ENCODE measurements at places on chromosomes 3 and 15. TPM values are rescaled to one million over a fixed set of nuclear protein-coding genes. Genes with fewer than 3 reads are reported as not detected.

DNA sequence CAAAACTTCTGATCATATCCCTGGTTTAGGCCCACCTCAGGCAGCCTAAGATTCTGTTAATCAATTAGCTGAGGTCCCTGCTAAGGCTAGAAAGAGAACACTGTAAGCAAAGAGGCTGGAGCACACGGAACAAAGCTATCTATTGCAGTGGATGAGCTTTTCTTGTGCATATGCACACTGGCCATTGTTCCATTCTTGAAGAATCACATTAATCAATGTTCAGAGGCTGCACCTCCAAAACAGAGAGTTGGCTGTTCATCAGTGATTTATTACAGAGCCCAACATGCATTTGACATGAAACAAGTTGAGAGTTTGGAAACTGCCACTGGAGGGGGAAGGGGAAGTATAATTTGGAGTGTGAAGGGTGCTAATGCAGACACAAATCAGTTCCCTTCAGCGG lies 873.0 kb downstream of the ROBO1 start:
- no peak overlapping the region for H3K4me3 ChIP-seq
- no peaks in the 10 kb centered on the region for H3K36me3 ChIP-seq
- DNase-seq, result no peak
- no peak overlapping the region for H3K27ac ChIP-seq

GRCh38 chr3:171372694-171373093 lies 87.5 kb downstream of the TNIK start:
- H3K36me3 ChIP-seq, result no peaks in the 10 kb centered on the region
- H3K27ac ChIP-seq, result no peak overlapping the region
- H3K4me3 ChIP-seq, result no peak overlapping the region

- DNase-seq, result no peak
- no peaks in the 10 kb centered on the region for H3K27me3 ChIP-seq
- H3K27ac ChIP-seq, result no peak overlapping the region
- H3K4me3 ChIP-seq, result no peak overlapping the region
- no peaks in the 10 kb centered on the region for H3K36me3 ChIP-seq
Observed at GRCh38 chr3:19427422-19428149, 279.3 kb downstream of the KCNH8 start.

GRCh38 chr3:51703068-51703760 lies 3.7 kb upstream of the GRM2 start:
- no peak overlapping the region for H3K4me3 ChIP-seq
- no peak overlapping the region for H3K27ac ChIP-seq
- H3K36me3 ChIP-seq, result 0 out of 2 replicates have a peak, but pooled peaks cover 5% of the 10 kb centered on the region
- peaks cover 4% of the 10 kb centered on the region for H3K4me1 ChIP-seq

GPR87 gene
- 0.29 TPM for total RNA-seq

DNA sequence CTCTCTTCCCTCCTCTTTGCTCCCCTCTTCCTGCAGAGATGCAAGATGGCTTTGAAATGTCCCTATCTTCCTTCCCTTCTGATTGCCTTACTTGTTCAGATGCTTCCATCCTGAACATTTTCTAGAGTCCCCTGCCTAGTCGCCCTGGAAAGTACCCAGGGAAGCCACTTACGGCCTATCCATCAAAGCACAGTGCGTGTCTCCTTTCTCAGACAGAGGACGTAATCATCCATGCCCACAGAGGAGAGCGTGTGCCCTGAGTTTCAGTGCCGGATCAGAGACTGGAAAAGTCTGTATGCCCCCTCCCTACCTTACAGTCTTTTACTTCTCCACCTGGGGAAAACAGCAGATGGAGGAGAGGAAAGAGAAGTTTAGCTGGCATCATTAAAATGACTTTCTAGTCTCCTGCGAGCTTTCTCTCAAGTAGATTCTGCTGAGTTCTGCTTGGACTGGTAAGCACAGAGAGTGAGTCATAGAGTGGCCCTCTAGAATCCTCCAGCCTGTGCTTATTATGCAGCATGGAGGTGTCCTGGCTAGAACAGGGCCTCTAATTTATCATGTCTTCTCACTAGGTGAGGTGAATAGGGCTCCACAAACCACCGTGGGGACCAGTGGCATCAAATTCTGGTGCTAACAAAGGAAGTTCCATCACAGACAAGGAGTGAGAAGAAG lies 114.6 kb downstream of the SLCO3A1 start:
- H3K27me3 ChIP-seq, result no peaks in the 10 kb centered on the region
- H3K27ac ChIP-seq, result no peak overlapping the region
- H3K36me3 ChIP-seq, result no peaks in the 10 kb centered on the region
- H3K4me1 ChIP-seq, result no peaks in the 10 kb centered on the region
- no peak overlapping the region for H3K4me3 ChIP-seq

DNA sequence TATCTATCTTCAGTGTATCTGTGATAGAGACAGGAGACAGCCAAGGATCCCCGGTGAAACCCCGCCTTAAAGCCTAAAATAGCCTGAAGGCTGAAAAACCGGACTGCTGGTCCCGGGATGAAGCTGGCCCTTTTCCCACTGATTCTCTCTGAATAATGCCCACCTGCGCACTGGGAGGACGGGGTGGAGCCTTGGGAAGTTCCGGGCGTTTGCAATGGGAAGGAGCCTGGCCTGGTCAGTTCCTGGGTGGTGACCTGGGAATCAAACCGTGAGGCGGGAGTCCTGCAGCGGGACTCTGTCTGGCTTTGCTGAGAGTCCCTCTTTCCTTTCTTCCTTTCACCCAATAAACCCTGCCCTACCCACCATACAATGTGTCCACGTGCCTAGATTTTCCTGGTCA lies 157.9 kb downstream of the C3orf38 start:
- no peak overlapping the region for H3K27ac ChIP-seq
- H3K4me1 ChIP-seq, result no peaks in the 10 kb centered on the region
- DNase-seq, result no peak
- no peak overlapping the region for H3K4me3 ChIP-seq
- no peaks in the 10 kb centered on the region for H3K36me3 ChIP-seq
- H3K27me3 ChIP-seq, result no peaks in the 10 kb centered on the region

DNA sequence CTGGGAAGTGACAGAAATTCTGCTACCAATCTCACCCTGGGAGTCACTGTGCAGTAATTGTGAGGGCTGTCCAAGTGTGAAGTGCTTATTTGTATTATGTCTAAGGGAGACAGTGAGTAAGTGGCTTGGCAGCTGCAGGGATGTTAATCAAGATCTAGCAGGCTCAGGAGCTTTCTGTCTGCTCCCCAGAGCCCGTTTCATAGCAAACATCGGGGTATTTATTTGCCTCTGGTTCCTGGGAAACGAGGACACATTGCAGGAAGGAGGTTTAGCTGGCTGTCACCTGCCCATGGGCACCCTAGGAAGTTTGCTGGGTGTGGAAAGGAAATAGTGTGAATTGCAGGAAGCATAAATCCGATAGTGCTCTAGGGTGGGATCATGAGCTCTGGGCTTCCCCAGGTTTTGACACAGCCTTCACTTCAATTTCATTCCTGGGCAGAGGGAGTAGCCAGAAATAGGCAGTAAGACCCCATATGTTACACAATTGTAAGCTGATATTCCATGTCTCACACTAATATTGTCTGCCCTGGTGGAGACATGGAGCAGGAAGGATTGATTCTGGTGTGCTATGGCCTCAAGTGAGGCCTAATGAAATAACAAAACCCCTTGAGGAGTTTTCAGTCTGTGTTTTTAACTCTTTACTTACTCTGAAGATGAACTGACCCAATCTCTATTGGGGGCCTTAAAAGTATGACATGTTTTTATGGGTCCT lies 74.1 kb upstream of the MITF start:
- H3K4me3 ChIP-seq, result no peak overlapping the region
- H3K4me1 ChIP-seq, result peaks cover 13% of the 10 kb centered on the region
- H3K27me3 ChIP-seq, result no peaks in the 10 kb centered on the region
- H3K36me3 ChIP-seq, result no peaks in the 10 kb centered on the region

ADAMTSL3 gene
- total RNA-seq, result 1.7 TPM

PLSCR4 gene
- total RNA-seq, result 7.8 TPM

Data from SJSA1 (cell line).